ENCODE measurements at places on chromosomes 2 and 18. TPM values are rescaled to one million over a fixed set of nuclear protein-coding genes. Genes with fewer than 3 reads are reported as not detected.

- no peak for DNase-seq
Observed at GRCh38 chr2:106561356-106561755, 74.2 kb downstream of the CD8B2 start.

DNA sequence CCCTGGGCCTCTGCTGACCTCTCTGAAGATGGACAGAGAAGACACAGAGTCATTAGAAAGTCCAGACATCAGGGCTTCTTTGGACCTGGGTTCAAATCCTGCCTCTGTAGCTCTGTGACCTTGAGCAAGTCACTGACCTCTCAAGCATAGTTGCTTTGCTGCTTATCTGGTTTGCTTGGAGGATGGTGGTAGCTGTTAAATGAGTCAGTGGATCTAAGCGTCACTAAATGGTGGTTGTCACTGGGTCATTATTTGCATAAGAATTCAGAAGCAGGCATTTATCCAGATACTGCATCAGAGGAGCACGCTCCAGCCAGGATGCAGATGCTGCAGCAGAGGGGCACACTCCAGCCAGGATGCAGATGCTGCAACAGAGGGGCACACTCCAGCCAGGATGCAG lies 229.2 kb downstream of the GLI2 start:
- DNase-seq: no peak

DNA sequence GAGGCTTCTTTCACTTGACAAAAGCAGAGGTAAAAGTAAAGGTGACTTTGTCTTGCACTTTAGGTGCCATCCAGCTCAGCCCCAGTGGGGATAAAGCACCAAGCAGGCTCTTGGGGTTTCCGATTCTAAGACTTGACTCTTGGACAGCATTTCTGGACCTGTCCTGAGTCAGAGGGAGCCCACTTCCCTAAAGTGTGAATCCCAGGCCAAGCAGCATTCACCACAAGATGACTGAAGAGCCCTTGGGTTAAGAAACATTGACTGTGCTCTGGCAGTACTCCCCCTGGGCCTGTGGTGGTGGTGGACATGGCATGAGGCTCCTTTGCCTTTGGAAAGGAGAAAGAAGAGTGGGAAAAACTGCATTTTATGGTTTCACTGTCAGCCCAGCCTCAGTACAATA lies 638.0 kb upstream of the VRK2 start:
- no peak for DNase-seq

DNA sequence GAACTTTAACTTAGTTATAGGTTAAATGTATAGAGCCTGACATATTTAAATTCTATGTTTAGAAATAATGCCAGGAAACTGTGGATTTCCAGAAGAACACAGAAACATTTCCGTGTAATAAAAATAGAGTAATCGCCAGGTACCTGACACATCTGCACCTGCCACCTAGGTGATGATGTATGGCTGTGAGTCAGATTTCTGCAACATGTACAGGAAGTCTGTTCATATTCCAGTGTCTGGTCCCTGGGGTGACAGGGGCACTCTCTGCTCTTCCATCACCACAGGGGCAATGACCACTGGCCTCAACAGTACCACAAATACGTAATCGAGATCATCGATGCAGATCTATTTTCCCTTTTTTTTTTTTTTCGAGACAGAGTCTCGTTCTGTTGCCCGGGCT lies 101.1 kb upstream of the LPIN2 start:
- DNase-seq: no peak

- DNase-seq: no peak
Observed at GRCh38 chr18:66792466-66792865, 188.6 kb upstream of the CDH19 start.

- DNase-seq: no peak
Observed at GRCh38 chr18:8176109-8176508, 433.1 kb upstream of the RAB12 start.

DNA sequence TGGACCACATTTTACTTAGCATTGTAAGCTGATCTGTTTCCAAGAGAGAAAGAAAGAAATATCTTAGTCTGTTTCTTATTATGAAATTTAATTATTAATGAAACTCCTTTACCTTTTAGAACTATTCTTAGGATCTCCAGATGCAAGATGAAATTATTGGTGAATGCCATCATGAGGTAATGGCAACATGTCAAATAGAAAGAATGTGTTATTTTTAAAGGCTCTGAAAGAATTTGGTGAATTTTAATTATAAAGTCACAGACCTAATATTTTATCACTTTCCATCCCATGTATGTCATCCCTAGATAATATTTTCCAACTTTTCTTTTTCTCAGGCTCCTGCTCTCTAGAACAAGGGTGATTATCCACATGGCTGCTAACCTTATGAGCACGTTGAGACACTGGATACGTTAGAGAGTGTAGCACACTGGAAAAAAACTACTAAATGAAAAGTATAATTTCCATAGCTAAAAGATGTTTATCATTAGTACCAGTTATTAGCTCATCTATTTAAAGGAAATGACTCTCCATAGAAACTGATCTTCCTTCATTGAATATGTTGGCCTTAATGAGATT lies 95.2 kb upstream of the SCG2 start:
- DNase-seq: no peak

DNA sequence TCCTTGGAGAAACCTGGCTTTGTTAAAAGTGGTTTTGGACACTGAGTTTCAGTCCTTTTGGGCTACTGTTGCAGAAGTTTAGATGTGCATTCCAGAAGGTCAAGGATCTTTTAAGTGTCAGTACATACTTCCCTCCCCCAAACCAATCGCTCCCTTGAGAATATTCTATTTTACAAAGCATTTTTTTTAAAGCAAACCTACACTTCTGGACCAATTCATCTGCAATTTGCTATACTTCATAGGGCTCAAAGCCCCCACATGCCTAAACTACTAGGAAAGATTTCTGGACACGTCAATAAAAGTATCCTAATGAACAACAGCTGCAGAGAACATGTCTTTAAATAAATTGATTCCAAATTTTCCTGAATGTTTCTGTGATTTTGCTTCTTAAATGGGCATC lies 157.6 kb downstream of the RDH14 start:
- DNase-seq: no peak

DNA sequence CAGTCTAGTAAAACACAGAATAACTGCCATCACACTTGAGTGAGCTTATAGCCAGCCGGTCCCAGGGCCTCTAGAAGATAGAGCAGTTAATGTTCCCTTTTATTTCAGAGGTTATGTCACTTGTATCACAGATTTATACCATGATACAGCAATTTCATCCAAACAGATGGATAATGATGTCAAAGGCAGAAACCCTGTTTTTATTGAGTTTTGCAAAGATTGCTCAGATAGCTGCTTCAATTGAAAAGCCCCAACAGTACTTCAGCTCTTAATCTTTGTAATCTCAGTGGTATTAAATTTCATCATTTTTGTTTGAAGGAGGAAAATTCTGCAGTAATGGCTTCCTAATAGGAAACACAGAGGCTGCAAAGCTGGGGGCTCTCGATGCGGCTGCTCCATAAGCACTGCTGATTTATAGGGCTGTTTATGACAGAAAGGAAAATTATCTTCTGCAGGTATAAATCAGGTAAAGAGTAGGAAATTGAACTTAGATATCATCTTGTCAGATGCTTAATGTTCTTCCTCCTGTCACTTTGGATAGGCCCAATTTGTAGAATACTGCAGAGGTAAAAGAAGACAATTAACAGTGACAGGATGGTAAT lies 112.3 kb downstream of the LNPK start:
- DNase-seq: no peak

DNA sequence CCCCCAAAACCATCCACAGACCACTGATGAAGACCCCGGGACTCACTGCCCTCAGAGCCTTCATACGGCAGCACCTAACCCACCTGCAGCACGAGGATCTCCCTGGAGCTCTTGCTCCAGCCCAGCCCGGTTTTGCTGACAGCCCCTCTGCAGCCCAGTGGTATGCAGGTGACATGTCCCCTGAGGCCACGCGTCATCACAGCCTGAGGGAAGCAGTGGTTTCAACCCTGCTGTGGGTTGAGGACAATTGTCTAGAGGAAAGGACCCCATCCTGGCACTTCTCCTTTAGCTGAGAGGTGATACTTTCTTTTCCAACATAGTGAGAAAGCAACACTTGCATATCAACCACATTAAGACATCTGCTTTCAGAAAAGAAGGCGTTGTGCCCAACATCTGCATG lies 134.0 kb downstream of the SEPTIN10 start:
- no peak for DNase-seq

DNA sequence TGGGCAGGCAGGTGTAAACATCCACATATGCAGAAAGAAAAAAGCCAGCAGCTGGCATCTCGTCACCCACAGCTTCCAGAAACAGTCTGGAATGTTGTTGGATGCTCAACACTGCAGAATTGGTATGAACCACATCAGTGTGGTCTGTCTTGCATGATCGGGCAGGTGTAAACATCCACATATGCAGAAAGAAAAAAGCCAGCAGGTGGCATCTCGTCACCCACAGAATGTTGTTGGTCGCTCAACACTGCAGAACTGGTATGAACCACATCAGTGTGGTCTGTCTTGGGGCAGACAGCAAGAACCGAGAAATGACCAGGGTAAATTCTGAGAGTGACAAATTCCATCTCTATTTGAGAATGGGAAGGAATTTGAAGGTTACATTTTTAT lies 39.6 kb downstream of the DOCK10 start:
- DNase-seq: no peak

GRCh38 chr2:116487336-116487735 lies 1327.2 kb upstream of the DDX18 start:
- DNase-seq: no peak

GRCh38 chr18:9025091-9025838 lies 77.2 kb upstream of the NDUFV2 start:
- no peak for DNase-seq

- no peak for DNase-seq
Observed at GRCh38 chr2:98118161-98118560, 31.2 kb downstream of the VWA3B start.

DNA sequence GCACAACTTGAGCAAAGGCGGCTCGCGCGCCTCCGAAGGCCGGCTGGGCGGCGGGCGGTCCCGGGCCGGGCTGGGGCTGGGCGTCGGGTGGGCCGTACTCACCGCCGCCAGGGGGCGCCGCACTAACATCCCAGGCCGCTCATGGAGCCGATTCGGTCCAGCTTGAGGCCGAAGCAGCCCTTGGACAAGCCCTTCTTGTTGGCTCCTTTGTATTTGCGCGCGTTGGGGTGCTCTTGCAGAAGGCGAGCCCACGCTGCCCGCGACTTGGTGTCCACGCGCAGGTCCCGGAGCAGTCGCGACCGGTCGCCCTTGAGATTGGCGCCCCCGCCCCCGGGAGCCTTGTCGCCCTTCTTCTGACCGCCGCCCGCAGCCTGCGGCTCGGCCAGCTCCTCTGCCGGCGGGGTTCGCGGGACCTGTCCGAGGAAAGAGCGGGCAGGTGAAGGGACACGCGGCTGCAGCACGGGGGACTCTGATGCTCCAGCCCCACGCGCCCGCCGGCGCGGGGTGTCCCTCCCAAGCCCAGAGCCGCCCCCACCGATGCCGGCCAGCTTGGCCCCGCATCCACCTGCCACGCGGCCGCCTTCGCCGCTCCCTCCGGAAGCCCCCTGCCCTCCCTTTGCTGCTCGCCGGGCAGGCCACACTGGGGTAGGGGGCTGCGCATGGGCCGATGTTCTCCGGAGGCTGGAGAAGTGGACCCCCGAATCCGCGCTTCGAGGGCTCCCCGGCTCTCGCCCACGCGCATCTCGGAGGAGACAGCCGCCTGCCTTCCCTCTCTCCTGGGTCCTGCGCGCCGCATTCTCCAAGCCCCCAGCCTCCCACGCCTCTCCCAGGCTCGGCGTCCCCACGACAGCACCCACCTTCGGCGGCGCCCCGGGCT lies 655 bp downstream of the NPPC start:
- peak; percentile 68 for DNase-seq

GRCh38 chr2:182667315-182667695 lies 48.8 kb upstream of the DNAJC10 start:
- no peak for DNase-seq

DNA sequence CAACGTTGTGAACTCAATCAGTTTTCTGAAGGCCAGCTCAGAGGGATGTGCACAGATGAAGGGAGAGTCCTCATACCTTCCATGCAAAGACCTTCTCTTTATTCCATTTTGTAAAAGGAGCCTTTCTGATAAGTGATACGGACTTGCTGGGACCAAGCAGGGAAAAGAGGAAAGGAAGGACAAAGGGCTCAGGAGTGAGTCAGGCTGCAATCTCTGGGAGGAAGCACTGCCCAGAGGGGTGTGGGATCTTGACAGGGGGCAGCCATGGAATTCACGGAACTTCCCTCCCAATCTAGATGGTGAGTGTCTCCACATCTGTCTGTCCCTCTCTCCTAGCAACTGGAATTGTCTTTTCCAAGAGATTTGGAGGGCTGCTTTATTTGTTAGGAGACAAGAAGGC lies 281.4 kb upstream of the CELF4 start:
- no peak for DNase-seq

- DNase-seq: no peak
Observed at GRCh38 chr18:37309059-37309458, 256.5 kb downstream of the CELF4 start.

DNA sequence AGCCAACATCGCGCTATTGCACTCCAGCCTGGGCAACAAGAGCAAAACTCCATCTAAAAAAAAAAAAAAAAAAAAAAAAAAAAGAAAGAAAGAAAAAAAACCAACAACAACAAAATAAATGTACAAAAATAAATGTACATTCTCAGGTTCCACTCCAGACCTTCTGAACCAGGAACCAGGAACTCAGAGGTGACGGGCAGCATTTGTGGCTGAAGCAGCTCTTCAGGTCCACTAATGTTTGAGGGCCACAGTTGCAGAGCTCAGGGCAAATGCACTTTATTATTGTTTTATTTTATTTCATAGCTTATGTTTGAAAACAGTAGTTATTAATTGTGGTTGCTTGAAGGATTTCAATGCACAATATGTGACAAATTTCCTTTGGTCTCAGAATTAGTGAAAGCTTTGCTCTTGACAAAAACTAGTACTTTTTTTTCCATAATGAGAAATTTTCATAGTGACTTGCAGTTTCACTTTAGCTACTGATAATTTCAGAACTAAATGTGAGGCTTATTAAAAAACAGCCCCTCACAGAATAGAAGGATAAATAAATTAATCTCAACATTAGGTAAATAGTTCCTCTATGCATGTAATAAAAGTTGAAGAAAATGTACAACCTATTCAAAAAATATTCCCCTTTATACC lies 378.4 kb upstream of the SPHKAP start:
- DNase-seq: no peak

GRCh38 chr2:42331569-42332284 lies 29.3 kb downstream of the COX7A2L start:
- DNase-seq: no peak

DNA sequence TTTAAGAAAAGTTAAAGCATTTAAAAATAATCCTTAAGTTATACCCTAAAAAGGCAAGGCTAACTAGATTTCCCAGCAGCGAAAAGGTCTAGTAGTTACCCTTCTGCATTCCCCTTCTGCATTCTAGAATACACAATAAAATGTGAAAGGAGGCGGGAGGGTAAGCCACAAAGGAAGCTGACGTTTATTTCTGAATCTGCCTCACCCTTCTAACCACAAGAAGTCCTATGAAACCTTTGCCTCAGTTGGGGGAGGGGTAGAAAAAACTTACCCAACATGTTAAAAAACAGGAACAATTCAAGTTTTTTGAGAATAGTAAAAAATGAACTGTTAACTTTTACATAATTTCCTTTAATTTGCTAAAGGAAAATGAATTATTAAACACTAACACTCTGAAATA lies 11.3 kb downstream of the STK17B start:
- peak; percentile 74 for DNase-seq

Gene UGT1A6
- not detected for total RNA-seq

Gene ATP6V1B1
- not detected for total RNA-seq

Gene HTR2B
- not detected for total RNA-seq

Gene C2orf15
- total RNA-seq: not detected

Gene RFTN2
- 0.21 TPM for total RNA-seq

Gene AP1S3
- total RNA-seq: 6.4 TPM

Gene KCNJ3
- not detected for total RNA-seq

Gene ITGA4
- 80.0 TPM for total RNA-seq

Gene MBOAT2
- 36.4 TPM for total RNA-seq

Gene DHRS9
- total RNA-seq: 0.11 TPM

Gene C2orf66
- total RNA-seq: 0.05 TPM

Gene CCDC121
- 2.9 TPM for total RNA-seq

All from SJSA1 (cell line).